ENCODE measurements at places on chromosomes 11 and 22.
A peak's percentile ranks its signal among the peaks of the same experiment; 100 is the strongest.

DNA sequence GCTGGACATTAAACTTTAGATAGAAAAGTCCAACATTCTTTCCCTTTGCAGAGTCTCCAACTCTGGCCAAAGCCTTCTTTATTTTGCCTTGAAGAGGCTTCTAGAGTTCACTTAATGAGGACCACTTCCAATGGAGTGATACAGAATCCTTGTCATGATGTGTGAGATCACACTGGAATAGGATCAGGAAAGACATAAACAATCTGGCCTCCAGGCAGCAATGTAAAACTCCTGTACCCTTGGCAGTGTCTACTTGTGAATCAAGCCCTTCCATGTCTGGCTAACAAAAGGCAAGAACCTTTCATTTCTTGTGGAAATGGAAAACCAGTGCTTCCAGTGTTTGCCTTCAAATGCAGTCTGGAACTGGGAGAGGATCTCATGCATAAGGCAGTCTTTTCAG lies 56.5 kb upstream of the FIBIN start:
- no peak for DNase-seq

DNA sequence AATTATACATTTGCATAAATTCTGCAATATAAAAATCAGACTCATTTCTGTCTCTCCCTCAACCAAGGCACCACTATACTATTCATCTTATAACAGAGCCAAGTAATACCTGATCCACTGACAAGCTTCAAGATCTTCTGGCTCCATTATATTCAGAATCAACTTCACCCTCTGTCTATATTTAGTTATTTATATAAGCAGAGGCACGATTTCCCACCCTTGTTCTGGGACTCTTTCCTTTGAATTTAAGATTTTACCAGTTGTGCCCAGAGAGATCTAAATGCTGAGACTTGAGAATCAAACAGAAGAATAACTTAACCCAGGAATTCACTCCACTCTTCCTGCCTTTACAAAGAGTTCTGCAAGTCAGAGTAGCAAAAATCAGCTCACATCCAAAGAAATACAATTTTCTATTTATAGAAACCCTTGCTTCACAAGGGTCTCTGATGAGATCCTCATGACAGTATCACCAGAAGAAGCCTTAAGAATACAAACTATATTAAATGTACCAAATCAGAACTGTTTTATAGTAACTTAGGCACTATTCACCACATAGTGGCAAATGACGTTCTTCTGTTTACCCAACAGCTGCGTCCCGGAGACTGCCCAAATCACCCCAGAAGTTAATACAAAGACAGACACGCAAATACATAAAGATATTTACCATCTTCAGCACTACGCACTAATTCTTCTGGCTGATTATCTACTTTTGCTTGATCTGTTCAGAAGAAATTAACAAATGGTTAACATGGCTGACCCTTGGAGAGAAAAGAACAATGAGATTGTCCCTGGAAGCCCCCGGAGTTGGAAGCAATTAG lies 32.3 kb upstream of the CCDC89 start:
- DNase-seq, result no peak

GRCh38 chr11:83662494-83662893 lies 376.3 kb upstream of the CCDC90B start:
- no peak for DNase-seq

DNA sequence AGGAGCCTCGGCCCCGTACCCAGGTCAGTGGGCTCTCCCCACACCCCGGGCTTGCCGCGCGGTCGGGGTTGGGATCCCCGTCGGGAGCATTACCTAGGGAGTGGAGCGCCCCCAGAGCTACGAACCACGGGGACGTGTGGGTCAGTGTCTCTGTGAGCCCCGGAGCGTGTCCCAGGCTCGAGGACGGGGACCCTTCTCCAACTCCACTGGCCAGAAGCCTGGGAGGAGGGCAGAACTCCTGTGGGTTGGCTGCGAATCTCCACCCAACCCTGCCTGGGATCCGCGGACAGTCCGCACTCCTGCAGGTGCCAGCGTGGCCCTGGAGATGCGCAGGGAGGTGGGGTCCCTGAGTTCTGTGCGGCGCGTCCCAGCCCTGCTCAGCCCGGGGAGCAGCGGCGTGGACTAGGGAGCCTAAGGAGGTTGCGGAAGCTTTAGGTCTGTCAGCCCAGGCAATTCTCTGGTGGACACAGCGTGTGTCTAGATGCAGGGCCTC lies 346 bp downstream of the PPFIBP2 start:
- no peak for DNase-seq

DNA sequence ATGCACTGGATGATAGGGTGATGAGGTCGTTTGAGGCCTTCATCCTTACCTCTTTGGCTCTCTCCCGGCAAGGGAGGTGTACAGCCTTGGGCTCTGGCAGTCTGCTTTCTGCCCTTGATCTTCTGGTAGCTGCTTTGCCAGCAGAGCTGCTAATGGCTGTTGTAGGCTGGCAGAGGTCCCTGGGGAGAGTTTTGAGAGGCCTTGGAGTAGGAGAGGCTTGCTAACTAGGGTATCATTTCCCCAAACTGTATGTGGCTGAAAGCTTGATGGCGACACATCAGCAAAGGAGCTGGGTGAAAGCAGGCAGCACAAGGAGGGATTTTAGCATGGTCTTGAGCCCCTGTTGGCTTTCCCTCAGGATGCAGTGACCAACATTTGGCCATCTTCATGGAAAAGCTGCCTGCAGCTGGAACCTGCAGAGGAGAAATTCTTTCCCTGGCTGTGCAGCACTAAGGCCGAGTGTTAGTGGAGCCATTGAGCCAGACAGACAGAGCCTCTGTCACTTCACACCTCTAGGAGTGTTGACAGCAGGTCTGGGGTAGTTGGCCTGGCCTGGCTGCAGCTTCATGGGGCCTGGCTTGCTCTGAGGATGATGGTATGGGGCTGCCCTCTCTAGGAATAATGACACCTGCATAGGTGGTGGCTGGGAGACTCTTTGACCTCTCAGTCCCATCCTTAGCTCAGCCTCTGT lies 3.5 kb upstream of the AMPD3 start:
- DNase-seq, result peak; percentile 82

DNA sequence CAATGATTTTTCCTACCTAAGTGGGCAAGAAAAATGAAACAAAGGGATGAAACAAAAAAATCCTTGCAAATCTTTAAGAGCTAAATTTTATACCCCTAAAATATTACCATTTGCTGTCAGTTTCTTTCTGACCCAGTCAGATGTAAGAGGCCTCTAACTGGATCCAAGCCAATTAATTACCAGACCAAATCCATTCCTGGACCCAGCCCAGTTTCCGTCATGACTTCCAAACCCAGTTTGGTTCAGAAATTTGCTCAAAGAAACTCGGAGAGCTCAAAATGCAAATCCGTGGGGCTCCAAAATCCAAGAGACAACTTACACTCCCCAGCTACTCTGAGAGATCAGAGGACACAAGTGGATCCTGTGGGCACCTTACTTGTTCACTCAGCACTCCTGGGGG lies 46.8 kb downstream of the TRIM44 start:
- DNase-seq, result no peak

- no peak for DNase-seq
These were observed 46.5 kb upstream of the CCND1 start for GRCh38 chr11:69594481-69594880.

- DNase-seq, result no peak
These were observed 283.1 kb upstream of the CCDC90B start for GRCh38 chr11:83569134-83569805.

- DNase-seq, result no peak
These were observed 203.7 kb downstream of the ARHGAP42 start for GRCh38 chr11:100890789-100891188.

DNA sequence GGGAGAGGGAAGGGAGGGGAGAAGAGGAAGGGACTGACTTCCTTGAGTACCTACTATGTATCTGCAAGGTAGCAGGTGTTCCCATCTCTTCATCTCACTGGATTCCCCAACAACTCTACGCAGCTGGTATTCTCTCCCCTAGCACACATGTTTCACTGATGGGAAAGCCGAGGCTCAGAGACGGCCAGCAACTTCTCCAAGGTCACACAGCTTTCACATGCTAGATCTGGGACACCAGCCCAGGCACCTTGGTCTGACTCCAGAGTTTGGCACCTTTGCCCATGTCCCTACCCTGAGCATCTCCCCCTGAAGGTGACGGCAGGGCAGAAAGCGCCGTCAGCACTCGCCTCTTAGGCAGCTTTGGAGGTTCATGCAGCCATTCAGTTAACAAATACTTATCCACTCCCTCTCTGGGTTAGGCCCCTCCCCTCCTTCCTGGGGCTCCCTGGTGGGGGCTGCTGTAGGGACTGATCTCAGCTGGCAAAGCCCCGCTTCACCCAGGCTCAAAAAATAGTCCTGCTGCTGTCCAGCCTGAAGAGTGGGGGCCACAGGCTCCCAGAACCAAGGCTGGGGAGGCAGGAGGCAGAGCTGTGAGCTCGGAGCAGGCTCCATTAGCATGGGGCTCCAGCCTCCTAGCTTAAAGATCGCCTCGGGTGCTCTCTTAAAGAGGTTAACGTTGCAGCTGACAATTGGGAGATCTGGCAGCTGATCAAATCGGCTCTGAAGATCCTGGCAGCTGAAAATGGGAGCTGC lies 79.4 kb downstream of the IGLL1 start:
- DNase-seq, result peak; percentile 39

DNA sequence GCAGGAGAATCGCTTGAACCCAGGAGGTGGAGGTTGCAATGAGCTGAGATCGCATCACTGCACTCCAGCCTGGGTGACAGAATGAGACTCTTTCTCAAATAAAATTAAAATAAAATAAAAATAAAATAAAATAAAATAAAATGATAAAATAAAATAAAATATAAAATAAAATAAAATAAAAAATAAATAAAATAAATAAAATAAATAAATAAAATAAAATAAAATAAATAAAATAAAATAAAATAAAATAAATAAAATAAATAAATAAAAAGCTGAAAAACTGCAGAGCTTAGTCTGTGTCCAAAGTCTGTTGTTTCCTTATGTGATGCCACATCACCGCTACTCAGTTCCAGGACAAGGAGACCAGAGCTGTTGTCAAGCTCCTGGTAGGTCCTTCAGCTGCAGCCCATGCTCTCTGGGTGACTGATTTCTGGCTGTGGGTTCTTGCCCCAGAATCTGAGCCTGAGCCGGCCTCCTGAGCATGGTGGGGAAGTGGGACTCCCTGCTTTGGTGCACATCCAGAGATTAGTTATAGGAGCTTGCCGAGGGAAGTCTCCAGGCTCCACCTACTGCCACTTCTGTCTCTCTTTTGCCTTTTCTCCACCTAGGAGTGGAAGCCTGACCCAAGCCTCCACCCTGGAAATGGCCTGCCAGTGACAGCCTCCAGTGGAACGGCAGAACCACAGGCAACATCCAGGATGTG lies 31.3 kb upstream of the ADA2 start:
- DNase-seq, result peak; percentile 33

DNA sequence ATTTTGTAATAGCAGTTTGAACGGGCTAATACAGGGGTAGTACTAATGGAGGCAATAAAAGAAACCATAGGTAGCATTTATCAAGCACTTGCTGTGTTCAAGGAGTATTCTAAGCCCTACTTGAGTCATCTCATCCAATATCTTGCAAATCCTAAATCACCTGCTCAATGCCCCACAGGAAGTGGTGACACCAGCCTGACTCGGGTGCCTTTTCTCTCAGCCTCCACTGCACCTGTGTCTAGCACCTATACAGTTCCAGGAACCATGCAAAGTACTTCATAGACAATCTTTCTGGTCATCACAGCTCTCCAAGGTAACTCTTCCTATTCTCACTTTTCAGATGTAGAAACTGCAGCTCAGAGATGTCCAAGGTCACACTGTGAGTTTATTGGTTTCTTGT lies 98.0 kb downstream of the PRR5L start:
- no peak for DNase-seq

- DNase-seq, result no peak
These were observed 5.1 kb downstream of the ZPR1 start for GRCh38 chr11:116782728-116783127.

GRCh38 chr11:33168709-33169200 lies 7.5 kb upstream of the CSTF3 start:
- no peak for DNase-seq

- no peak for DNase-seq
These were observed 31.3 kb downstream of the RSF1 start for GRCh38 chr11:77789061-77789730.

DNA sequence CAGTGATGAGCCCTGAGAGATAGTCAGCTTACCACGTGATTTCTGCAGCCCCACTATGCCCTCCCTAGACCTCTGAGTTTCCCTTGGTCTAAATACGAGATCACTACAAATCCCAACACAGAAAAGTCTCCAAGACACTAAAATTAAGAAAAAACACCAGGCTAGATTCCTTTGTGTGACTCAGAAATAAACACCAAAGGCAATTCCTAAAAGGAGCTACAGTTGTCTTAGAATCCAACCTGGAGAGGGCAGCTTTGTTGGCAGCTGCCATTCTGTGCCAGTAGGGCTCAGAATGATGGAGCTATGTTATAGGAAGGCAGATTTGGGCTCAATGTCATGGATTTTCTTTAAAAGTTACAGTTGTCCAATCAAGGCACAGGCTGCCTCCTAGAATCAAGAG lies 37.1 kb upstream of the HMGXB4 start:
- no peak for DNase-seq

DNA sequence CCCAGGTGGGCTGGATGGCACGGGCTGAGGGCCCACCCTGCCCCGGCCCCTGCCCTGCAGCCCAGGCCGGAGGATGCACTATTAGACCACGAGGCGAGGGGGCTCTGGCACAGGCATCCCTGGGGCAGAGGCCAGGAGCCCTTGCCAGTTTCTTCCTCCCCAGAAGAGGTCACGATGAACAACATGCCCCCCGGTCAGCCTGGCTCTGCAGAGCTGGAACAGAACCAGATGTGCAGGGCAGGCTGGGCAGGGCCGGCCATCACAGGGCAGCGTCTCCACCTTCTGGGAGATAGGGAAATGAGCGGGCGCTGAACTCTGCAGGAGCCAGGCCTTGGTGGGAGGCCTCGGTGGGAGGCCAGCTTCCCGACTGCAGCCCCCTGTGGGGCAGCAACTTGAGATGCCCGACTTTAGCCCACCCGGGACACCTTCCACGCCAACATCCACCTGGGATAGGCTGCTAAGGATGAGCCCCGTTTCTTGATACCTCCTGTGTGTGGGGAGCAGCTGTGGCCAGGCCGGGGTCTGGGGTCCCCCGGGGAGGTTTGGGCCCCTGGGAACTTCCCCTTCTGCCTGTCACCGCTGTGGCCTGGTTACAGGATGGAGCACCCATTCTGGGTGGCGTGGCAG lies 21.8 kb upstream of the GNB1L start:
- no peak for DNase-seq

- no peak for DNase-seq
These were observed 29.6 kb downstream of the CTSC start for GRCh38 chr11:88307749-88308425.

DNA sequence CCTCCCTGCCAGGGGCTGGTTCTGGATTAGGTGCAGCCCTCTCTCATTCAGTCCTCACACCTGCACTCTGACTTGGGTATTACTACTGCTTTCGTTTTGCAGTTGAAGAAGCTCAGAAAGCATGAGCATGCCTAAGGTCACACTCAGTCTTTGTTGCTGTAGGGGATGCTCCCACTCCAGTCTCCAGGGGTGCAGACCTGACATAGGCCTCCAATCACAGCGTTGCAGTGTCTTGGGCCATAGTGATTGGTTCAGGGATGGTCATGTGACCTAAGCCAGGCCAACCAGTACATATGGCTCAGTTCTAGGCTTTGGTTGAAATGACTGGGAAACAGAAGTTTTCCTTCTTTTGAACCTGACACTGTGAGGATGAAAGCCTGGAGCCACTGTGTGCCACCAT lies 61.7 kb downstream of the FBXO7 start:
- no peak for DNase-seq

Data from NCI-H1092 treated with DMSO at 0.1 percent for 48 hours (cell line).